ENCODE measurements at places on chromosomes 4 and X.

- no peak for DNase-seq
Measured at GRCh38 chr4:38983787-38984598, 48.2 kb downstream of the TMEM156 start.

- peak; percentile 55 for DNase-seq
Measured at GRCh38 chr4:7770224-7771050, 169.2 kb downstream of the AFAP1 start.

DNA sequence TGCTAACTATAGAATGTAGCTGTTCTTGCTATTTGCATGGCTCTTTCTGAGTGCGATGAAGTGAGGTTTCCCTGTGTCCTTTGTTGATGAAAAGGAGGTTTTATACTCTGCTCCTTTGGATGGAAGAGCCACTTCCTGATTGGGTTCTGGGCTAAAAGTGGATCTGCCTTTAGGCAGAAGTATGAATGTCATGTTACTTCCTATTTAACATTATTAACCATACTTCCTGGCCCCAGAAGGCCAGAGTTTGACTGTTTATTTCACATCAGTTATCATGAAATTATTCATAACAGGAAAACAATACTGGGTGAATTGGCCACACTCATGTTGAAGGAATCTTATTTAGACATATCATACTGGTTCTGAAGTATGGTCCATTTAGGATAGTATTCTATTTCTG, 386.2 kb downstream of the PCDH7 start:
- DNase-seq = no peak

DNA sequence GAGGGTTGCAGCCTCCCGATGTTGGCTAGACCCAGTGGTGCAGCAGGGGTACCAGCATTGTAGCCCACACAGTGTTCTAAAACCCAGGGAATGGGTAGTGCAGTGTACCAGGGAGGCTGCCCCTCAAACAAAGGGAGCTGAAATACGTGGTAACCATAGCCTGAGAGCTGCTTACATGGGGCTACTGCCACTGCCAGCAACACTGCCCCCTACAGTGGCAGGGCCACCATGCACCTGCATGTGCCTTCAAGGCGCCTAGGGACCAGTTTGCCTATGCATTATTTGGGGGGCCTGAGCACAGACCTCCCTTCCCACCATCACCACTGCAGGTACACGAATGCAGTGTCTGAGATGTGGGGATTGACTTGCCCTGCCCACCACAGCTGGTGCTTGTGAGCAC, 21.0 kb upstream of the BMP15 start:
- DNase-seq = no peak

DNA sequence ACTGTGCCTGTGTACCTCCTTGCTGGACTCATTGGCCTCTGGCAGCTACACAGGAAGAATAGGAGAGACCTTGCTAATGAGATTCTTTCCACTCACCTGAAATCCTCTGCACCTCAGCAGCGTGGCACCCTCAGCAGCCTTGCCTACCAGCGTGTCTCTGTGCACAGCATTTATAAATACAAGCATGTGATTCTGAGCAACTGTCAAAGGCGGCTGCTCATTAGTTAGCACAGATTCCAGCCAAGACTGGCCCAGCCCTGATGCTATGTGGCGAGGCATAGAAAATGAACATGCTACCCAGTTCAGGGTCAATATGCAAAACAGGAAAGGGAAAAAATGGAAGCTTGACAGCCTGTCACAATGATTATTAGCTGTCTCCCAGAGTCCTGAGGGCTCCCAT, 298.0 kb downstream of the C4orf33 start:
- no peak for DNase-seq

DNA sequence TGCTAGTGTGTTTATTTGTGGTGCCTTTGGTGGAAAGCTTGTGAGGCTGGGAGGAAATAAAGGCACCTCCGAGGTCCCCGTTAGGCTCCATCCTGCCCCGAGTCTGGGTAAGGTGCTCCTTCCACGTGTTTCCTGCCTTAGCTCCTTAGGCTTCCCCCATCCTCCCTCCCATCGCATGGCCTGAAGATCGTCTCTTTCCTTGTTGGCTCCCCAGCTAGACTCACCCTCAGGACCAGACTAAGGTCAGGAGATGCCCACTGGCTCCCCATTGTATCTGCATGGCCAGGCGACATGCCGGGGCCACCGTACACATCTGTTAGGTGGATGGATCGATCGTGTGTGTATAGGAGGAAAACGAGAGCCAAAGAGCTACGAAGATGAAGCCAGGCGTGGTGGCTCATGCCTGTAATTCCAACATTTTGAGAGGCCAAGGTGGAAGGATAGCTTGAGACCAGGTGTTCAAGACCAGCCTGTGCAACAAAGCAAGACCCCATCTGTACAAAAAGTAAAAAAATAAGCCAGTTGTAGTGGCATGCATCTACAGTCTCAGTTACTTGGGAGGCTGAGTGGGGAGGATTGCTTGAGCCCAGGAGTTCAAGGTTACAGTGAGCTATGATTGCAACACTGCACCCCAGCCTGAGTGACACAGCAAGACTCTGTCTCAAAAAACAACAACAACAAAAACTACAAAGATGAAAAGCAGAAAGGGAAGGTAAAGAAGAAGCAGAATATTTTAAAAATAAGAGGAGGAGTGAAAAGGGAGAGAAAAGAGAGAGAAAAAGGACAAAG, 53.7 kb downstream of the SEPSECS start:
- no peak for DNase-seq

DNA sequence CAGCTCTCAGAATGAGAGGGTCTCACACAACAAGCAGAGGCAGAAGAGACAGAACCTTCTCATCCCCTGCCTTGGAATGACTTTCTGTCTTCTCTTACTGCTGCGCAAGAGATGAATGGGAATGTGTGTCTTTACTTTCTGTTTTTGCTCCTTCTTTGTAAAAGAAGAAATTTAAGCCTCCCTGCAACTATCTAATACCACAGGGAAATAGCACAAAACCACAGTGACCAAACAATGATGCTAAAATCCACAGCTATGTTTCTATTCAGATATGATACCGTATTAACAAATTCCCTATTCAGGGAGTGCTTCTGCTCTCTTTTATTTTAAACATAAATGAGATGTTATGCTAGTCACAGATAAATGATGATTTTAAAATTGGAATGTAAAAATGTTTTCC, 173.8 kb upstream of the RAI2 start:
- no peak for DNase-seq

DNA sequence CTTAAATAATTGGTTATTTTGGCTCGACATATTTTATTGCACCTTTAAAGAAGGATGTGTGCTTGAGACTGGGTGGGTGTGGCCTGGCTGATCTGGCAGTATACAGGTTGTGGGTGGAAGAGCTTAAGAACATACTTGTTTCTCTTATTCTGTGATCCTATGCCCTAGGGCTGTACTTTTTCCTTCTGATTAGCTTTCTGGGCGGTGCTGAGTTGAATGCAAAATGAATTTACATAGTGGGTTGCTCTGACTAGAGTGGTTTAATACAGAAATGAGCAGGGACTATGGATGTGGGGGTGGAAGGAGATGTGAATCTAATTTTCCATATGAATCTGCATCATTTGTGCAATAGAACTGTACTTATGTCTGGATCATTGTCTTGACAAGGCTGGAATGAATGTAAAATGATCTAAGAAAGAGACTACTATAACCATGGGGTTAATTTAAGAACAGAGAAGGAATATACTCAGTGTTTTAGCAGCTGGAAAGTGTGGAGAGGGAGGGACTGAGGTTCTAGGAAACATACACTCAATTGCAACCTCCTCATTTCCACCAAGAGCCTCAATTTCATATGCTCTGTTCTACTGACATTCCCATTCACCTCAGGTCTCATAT, 73.7 kb downstream of the RLIM start:
- no peak for DNase-seq

GRCh38 chrX:74922922-74923543, 2.2 kb downstream of the NEXMIF start:
- peak; percentile 45 for DNase-seq

Data from GM10248 (cell line).